Activated T-helper 1 cell treated with anti-CD3 and anti-CD28 coated beads, Interleukin-2, amount 50 U/mL, for 16 hours (primary cell): ENCODE measurements at places on chromosomes 7 and 10.

- DNase-seq = no peak
These were observed 187.7 kb upstream of the SH2B2 start for GRCh38 chr7:102098986-102099385.

GRCh38 chr10:38605153-38605661 lies 511.1 kb downstream of the ZNF37A start:
- no peak for DNase-seq

DNA sequence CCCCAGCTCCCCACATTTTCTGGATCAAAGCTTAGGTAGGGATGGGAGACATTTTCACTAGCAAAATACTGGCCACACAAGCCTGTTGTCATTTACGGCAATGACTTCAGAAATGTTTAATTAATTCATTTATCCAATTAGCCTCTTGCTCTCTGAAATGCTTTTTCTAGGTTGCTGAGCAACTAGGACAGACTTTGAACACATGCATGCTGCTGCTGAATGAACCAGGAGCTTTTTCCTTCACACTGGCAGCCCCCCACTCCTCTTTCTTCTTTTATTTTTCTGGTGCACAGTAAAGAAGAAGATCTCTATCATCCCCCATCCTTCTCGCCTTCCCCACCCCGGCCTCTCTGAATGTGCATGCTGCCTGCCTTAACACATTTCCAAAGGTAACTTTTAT lies 22.5 kb downstream of the SORCS3 start:
- no peak for DNase-seq

DNA sequence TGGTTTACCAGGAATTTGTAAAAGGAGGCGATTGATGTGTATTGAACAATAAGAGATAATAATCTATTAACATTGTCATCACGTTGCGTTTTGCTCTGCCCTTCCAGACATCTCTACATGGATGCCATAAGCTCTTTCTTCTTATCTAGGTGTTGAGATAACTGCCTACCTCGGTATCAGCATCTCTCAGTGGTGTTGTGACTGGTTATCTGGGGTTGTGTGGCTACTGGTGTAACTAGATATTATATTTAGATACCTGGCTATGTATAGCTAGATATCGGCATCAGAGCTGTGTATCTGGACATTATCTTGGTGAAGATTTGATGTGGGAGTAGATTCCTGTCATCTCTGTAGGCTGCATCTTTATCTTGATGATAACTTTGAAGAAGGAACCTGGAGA lies 17.2 kb downstream of the GATA3 start:
- DNase-seq = no peak

DNA sequence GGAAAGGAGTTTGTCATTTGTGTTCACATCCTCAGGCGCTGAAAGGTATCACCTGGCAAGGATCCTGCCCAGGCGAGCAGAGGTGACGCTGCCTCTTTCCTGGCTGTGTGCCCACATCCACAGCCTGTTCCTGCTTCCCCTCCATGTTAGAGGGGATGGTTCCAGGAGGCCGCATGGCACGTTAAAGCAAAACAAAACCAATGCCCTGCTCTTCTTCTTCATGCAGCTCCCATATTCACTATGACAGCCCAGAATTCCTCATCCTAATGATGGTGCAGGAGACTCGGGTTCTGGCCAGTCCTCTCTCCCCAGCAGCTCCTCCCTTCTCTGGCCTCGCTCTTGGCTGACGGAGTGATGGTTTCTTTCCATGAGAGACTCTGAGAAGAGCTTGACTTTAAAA lies 678.5 kb upstream of the ANKRD30A start:
- no peak for DNase-seq

GRCh38 chr10:47451273-47451997 lies 32.5 kb downstream of the ANXA8 start:
- DNase-seq = no peak

DNA sequence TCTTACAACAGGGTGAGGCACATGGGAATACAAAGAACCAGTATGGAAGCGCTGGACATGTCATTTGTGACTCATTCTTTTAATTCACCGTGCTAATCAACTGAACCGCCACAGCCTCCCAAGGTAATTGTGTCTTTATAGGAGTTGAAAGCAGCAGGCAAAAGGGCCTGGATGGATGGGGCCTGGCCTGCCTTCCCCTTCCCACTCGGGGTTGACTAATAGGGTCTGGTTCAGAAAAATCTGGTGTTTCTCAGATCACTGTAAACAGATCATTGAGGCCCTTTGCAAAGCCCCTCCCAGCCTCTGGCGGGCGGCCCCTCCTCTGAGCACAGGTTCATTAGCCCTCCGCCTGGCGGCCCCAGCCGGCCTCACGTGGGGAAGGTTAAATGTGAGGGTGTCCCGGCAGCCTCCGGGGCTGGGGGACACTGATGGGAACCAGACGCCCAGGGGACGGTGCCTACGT lies 100.8 kb downstream of the EBF3 start:
- no peak for DNase-seq

DNA sequence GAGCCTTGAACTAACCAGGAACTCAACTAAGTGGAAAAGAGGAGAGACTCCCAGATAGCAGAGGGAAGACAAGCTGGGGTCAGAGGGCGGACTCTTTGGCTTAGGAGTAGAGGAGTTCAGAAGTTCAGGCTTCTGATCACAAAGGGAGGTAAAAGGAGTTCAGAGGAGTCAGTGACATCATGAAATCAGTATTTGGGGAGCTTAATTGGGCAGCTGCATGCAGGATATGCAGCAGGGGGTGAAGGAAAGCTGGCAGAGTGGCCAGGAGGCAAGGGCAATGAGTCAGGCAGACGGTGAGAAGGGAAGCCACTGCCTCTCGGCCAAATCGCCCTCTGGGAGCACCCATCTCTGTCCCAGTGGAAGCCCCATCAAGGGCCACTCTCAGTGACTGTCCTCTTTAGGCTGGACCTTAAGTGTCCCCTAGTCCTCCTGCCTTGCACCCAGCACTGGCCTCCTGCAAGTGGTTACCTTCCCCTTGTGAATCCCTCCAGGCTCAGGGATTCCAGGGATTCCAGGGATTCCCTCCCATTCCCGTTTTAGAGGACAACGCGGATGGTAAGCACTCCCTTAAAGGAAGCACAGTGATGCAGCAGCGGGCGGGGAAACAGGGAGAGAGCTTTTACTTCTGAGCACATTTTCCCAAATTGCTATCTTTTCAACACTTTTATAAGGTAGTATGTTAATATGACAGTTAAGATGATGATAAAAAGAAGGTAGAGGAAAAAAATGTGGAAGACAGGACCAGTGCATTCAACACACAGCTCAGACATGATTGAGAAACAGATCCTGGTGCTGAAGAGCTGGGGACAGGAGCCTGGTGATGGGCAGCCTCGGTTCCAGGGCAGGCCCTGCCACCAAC lies 72.6 kb downstream of the KCNMA1 start:
- no peak for DNase-seq

GRCh38 chr7:92699560-92699959 lies 109.4 kb upstream of the FAM133B start:
- DNase-seq = no peak

DNA sequence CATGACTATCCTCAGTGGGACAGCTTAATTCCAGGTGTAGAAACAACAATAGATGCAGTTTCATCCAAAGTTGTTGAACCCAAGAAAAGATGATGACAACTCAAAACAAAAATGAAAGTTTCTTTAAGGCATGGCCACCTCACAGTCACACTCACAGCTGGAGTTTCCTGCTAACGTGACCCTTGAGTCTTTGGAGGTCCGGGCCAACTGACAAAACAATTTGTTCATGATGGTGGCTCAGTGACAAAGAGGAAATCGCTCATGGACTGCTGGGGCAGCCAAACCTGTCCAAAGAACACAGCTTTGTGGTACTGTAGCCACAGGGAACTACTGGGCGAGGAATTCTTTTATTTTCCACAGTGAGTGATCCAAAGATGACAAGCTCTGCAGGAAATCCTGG lies 96.0 kb upstream of the JCAD start:
- no peak for DNase-seq

- no peak for DNase-seq
These were observed 10.5 kb upstream of the KCP start for GRCh38 chr7:128920913-128921582.

DNA sequence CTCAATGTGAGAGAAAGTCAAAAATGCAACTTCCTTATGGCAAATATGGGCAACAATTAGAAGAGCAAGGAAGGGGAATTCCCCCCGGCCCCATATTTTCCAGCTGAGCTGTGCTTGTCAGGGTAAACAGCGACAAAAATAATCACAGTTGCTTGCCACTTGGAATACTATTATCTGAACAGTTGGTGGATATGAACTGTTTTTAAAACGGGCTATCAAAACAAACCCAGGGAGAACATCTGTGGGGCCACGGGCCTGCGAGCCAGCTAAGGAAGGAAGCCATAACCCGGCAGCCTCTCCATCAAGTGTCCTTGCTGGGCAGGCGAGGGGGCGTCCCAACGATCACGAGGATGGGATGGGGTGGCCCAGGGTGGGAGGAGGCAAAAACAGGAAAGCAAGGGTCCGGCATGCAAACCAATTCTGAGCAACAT lies 228.4 kb downstream of the ARHGAP12 start:
- no peak for DNase-seq

- no peak for DNase-seq
These were observed 155.9 kb downstream of the ATE1 start for GRCh38 chr10:121771966-121772365.

- DNase-seq = no peak
These were observed 245.4 kb upstream of the GALNT17 start for GRCh38 chr7:70886547-70886946.

DNA sequence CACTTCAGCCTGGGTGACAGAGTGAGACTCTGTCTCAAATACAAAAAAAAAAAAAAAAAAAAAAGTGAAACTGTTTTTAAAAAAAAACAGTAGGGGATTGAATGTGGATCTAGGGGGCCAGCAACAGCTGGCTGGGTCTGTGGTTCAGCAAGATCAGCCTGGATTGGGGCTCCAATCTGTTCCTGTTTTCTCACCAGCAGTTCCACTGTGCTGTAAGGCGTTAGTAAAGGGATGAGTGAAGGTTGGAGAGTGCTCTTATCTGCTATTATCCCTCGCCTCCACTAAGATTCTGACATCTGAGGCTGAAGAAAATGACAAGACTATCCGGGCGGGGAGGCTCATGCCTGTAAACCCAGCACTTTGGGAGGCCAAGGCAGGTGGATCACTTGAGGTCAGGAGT lies 41.6 kb upstream of the GTF2IRD1 start:
- DNase-seq = no peak

- DNase-seq = no peak
These were observed 9.6 kb downstream of the CCL26 start for GRCh38 chr7:75762350-75762917.

DNA sequence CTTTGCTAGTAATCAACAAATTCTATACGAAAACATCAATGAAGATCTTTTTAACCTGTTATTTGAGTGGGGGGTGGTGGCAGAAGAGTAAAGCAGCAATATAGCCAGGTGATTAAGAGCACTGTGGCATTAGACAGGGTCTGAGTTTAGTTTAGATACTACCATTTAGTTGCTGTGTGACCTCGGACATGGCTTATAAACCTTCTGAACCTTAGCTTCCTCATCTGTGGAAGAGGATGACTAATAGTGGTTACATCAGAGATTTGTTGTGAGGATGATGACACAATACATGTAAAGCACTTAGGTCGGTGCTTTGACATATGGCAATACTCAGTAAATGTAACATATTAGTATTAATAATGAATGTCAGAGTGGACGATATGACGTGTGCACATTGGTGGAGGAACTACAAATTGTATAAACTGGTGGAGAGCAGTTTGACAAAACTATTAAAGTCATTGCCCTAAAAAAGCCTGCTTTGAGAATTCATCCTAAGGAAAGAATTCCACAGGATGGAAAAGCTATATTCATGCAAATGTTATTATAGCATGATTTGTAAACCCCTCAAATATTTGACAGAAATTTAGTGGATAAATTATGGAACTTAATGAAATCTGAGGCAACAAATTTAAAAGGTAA lies 24.3 kb downstream of the SPAG6 start:
- DNase-seq = no peak

DNA sequence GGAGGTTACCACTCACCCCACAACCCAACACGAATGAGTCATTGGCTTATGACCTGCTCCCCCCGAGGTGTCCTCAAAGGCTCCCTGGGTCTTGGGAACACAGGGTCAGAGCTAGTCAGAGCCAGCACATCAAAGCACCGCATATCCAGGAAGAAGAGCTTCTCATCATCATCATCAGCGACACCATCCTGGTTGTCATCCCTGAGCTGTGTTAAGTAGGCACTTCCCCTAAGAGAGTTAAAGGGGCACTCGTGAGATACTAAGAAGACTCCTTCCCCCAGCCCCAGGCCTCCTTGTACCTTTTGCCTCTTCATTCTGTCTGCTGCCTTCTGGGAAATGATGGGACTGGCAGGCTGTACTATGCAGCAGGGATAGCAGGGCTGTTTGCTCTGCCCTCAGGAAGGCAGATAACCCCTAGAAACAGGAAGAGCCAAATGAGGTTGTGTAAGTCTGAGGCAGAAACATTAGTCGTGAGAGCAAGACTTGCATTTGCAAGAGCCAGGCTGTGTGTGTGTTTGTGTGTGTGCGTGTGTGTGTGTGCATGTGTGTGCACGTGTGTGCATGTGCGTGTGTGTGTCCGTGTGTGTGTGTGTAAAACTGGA lies 11.1 kb upstream of the CPA1 start:
- DNase-seq = no peak

DNA sequence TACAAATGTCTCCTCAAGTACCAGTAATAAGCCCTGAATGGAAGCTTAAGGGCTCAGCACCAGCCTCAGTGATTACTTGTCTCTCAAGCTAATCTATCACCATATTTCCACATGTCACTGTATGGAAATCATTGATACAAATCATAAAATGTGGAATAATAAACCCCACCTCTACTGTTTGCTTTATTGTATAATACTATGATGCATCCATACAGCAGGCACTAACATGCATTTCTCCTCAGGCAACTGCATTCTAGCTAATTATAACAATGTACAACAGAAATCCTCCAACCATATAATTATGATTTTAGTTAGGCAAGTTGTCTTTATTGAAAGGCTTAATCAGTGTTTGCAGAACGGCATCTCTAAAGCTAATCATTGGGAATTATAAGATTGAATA lies 26.2 kb downstream of the CRPPA start:
- DNase-seq = no peak

- no peak for DNase-seq
These were observed 226.6 kb downstream of the ARHGAP12 start for GRCh38 chr10:31702005-31702404.

GRCh38 chr7:121419201-121420148 lies 23.4 kb upstream of the FAM3C start:
- DNase-seq = no peak

DNA sequence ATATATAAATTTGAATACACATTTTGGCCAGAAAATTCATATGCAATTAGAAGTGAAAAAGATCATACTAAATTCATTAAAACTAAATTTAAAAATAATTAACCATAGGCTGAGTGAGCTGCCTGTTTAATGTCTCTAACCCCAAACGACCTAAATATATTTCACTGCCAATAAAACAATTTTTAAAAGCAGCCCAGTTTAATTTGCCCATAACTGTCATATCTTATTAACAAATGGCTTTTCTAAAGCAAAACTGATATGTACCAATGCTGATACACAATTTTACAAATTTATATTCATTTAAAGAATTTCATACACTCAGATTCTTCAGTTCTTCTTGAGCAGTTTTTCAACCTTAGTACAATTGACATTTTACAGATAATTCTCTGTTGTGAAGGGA lies 99.9 kb downstream of the CACNA2D1 start:
- no peak for DNase-seq
